ENCODE measurements at places on chromosomes 4 and X.

- DNase-seq: no peak
Measured at GRCh38 chr4:17636341-17636695, 21.9 kb downstream of the MED28 start.

GRCh38 chr4:17597517-17597916 lies 16.9 kb upstream of the MED28 start:
- no peak for DNase-seq

DNA sequence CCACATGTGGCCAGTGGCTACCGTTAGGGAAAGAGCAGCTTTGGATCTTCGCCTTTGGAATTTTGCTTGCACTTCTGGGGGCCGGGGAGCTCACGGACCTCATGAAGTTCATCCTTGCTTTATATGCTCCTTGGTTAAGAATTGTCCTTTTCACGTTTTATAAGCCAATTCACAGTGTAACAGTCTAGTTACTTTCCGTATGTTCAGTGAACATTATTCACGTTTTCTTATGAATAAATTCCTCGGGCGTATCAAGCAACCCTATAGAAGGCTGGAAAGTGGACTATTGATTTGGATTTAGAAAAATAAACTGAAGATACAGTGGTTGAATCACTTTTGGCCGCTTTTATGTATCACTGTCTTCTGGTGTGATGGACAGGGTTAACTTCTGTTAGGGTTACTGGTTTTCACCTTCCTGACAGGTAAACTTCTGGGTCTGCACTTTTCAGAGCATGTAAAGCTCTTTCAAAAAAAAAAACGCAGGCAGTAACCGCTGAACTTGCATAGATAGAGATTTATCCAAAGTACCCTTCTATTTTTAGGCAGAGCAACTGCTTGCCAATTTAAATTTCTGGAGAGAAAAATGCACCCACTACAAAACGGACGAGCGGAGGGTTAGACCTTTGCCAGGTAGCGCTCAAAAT lies 569 bp upstream of the PDLIM5 start:
- DNase-seq: no peak

DNA sequence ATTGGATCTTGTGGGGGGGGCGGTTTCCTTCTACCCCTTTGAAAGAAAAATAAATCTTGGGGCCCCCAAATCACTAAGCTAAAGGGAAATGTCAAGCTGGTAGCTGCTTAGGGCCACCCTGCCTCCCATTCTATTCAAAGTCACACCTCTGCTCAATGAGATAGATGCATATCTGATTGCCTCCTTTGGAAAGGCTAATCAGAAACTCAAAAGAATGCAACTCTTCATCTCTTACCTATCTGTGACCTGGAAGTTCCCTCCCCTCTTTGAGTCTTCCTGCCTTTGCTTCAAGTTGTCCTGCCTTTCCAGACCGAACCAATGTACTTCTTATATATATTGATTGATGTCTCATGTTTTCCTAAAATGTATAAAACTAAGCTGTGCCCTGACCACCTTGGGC lies 7.0 kb downstream of the C4orf51 start:
- DNase-seq: no peak

DNA sequence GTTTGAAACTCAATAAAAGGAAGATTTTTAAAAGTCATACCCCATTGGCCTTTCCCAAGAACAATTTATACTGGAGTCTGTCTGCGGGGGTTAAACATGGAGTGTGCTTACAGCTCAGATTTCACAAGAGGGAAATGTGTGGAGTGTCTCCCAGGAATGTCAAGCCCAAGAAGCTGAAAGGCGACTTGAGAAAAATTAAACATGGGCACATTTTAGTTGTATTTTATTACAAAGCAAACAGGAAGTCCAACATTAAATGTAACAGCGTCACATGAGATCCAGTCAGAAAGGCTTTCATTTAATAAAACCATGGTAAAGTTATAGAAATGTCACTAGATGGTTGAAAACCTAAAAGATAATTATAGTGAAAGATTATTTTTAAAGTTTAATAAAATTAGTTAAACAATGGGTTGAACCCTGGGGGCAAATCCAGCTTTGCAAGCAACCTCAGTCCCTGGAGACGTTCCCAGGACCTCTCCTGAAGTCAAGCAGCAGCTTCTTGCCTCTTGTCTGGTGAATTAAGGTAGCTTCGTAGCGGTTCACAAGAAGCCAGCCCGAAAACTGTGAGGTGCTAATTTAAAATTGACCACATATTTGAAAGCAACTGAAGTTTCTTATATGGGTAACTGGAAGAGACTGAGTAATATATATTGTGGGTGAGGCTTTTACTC lies 168.4 kb upstream of the EDNRA start:
- DNase-seq: no peak

GRCh38 chr4:69122476-69122875 lies 26.2 kb downstream of the UGT2B7 start:
- DNase-seq: no peak

DNA sequence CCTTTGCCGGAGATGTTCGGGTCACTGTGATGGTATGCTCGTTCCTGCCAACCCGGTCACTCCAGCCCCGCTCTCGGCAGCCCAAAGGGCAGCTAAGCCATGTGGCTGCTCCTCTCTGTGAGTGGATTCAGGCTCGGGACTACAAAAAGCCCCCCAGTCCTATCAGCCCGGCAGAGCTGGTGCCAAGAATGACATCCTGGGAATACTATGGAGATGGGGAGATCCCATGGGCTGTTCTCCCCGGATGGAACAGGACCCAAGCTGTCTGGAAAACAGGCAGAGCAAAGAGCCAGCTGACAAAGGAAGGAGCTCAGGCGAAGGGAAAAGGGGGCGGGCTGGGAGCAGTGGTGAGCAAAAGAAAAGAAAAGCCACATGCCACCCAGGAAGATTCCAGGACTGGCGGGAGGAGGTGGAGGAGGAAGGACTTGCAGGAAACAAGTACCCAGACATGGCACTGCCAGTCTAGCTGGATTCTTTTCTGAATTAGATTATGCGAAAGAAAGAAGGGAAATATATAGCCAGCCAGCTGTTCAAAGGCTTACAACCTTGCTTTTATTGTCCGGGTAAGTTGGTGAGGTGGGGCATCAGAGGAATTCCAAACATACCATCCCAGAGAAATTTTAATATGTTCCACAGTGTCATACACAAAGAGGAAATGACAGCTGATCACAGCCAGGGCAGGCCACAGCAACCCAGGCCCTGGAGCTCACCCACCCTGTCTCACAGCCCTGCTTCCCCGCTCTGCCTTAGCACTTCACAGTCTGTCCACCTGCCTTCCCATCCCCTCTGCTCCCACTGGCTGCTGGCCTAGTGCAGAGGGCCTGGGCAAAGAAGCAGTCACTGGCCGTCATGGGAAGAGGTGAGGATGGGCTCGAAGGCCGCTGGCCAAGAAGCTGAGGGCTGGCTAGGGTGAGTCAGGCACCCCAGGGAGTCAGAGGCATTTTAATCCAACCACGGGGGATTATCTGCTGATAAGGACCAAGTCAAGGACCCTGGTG lies 3.4 kb downstream of the NDP start:
- no peak for DNase-seq

DNA sequence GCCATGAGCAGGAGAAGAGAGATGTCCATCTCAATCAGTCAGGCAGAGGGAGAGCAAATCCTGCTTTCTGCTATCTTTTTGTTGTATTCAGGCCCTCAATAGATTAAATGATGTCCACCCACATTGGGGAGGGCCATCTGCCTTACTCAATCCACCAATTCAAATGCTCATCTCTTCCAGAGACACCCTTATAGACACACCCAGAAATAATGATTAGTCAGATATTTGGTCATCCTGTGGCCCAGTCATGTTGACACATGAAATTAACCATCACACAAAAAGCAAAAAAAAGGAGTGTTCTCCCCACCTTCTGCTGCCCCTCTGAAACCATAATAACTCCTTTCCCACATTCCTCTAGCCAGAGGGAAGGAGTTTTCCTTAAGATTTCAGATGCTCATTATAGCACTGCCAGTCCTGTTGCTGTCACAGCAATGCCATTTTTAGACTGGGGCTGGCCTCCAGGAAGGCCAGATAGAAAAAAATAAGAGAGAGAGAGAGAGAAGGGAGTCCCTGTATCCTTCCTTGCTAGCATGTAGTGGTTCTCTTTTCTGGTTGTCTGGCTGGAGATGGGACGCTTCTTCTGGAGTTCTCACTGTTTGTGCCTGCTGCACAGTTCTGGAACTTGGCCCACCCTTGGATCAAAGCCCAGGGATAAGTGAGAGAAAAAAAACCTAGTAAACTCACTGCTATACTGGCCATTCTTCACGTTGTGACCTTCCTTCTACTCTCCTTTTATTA lies 177.7 kb downstream of the RBM46 start:
- no peak for DNase-seq

GRCh38 chr4:8378101-8378724 lies 62.3 kb downstream of the ACOX3 start:
- DNase-seq: no peak

DNA sequence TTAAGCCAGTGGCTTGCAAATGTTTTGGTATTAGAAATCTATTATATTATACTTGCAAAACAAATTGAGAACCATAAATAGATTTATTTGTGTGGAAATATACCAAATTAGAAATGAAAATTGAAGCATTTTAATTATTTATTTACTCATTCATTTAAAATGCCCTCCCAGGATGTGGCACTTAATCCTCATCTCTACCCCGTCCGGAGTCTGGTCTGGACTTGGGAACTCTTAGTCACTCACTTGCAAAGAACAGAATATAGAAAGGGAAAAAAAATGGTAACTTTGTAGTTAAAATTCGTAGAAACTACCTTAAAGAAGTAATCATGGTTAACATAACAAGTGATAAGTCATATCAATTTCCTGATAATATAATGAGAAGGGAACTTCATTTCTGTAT lies 775.9 kb upstream of the INTU start:
- DNase-seq: no peak

DNA sequence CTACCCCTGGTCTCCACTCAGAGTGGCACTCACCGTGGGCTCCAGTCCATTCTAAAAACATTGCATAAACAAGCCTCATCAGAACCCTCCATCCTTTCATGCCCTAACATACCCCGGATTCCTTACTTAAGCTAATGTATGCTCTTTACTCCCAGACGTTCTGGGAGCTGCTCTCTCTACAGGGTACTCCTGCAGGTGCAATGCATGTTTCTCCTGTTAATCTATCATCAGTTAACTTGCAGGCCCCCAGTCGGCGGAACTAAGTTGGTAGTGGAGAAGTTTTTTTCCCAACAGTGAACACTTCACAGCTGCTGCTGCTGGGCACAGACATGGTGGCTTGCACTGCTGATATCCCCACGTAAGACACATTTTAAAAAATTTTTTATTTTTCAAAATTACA lies 161.6 kb upstream of the FAT1 start:
- DNase-seq: no peak

- no peak for DNase-seq
Measured at GRCh38 chr4:151228189-151229119, 48.5 kb upstream of the PRSS48 start.

GRCh38 chr4:140300271-140300970 lies 73.0 kb upstream of the SCOC start:
- DNase-seq: no peak

DNA sequence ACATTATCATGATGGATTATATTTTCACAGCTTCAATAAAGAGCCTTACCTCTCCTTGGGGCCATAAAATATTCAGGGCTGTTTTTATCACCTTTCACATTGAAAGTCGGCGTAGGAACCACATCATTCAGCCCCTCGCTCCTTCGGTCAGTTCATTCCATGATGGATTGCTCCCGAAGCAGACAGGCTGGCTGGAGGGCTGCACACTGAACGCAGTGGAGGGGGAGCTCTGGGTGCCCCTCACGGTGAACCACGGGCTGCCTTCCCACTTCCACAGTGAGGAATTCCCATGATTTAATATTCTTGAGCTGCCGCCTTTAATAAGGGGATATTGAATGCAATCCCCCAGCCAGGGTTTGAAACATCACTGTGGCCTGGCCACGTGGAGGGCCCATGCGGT lies 16.0 kb downstream of the PPP2R2C start:
- DNase-seq: no peak

- DNase-seq: no peak
Measured at GRCh38 chr4:167885071-167885470, 207.3 kb upstream of the ANXA10 start.

GRCh38 chr4:185838514-185839193 lies 26.7 kb upstream of the SORBS2 start:
- no peak for DNase-seq

DNA sequence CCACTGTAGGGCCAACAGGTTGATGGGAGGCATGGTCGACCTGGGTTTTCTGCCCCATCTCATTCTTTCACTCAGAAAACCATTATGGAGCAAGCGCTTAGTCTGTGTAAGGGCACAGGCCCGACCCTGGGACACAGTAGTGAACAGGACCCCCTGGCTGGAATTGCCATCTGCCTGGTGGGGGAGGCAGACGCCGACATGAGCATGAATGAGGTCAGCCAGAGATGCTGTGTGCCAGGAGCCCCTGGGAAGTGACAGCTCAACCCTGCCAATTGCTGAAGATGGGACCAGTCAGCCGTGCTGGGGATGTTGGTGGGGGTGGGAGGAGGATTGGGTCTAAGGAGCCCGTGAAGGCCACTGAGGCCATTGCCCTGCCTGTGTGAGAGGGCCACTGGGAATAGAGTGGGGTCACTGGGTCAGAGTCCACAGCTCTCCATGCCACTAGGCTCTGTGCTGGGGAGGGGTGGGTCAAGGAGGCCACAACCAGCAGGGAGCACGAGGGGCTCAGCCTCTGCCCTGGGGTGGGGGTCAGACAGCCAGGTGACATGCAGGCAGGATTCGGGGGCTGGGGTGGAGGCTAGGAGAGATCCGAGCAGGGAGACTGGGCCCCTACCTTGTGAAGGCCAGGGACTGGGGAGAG lies 31.0 kb downstream of the ZNF185 start:
- no peak for DNase-seq

- no peak for DNase-seq
Measured at GRCh38 chr4:71405791-71406190, 67.0 kb downstream of the SLC4A4 start.

GRCh38 chrX:43956034-43956433 lies 17.2 kb downstream of the NDP start:
- no peak for DNase-seq

All from stimulated activated CD8-positive, alpha-beta memory T cell treated with anti-CD3 and anti-CD28 coated beads, Interleukin-4, amount 100 ng/mL, for 4 hours (primary cell).